ENCODE measurements at places on chromosomes 5 and 9.
A peak's percentile ranks its signal among the peaks of the same experiment; 100 is the strongest.

GRCh38 chr9:6829536-6829935, 71.8 kb downstream of the KDM4C start:
- no peaks in the 10 kb centered on the region for H3K36me3 ChIP-seq
- H3K4me1 ChIP-seq = no peaks in the 10 kb centered on the region
- H3K4me3 ChIP-seq = no peak overlapping the region
- no peak for DNase-seq
- H3K27ac ChIP-seq = no peak overlapping the region

GRCh38 chr5:147169901-147170300, 64.9 kb upstream of the STK32A start:
- no peaks in the 10 kb centered on the region for H3K36me3 ChIP-seq
- H3K4me3 ChIP-seq = no peak overlapping the region
- H3K4me1 ChIP-seq = no peaks in the 10 kb centered on the region
- no peak overlapping the region for H3K27ac ChIP-seq

DNA sequence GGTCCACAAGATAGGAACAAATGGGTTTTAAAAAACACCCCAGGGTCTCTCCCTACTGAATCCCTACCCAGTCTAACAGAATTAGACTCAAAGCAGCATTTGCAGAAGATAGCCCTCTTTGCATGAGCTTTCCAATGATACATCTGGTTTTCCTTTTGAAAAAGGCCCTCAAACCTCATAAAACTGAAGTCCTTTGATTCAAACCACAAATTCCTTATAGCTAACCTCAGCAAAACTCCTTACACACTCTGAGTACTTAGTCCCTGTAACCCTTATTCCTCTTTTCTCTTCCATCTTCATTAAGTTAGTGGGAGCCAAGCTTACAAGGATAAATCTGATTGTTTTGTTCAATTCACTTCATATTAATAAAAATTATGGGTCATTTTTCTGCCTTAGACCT, 90.5 kb upstream of the TNC start:
- no peak overlapping the region for H3K27ac ChIP-seq
- no peak for DNase-seq
- peaks cover 8% of the 10 kb centered on the region for H3K4me1 ChIP-seq
- no peaks in the 10 kb centered on the region for H3K27me3 ChIP-seq
- no peak overlapping the region for H3K4me3 ChIP-seq

DNA sequence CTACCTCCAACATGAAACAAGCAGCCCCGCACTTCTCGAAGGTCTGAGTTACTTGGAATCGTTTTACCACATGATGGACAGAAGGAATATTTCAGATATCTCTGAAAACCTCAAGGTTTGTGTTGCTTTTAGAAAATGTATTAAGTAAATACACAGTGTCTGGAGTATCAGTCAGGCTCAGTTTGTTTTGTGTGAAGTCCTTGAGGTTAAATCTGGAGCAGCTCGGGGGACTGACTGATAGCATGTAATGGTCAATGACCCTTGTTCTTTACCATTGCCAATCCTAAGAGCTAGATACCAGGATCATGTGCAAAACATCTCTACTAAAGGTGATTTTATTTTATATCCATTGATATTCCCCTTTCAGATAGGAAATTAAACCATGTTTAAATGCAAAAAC, 26.9 kb upstream of the LNPEP start:
- no peak overlapping the region for H3K4me3 ChIP-seq
- no peaks in the 10 kb centered on the region for H3K4me1 ChIP-seq
- no peak overlapping the region for H3K27ac ChIP-seq
- DNase-seq = no peak
- no peaks in the 10 kb centered on the region for H3K36me3 ChIP-seq

DNA sequence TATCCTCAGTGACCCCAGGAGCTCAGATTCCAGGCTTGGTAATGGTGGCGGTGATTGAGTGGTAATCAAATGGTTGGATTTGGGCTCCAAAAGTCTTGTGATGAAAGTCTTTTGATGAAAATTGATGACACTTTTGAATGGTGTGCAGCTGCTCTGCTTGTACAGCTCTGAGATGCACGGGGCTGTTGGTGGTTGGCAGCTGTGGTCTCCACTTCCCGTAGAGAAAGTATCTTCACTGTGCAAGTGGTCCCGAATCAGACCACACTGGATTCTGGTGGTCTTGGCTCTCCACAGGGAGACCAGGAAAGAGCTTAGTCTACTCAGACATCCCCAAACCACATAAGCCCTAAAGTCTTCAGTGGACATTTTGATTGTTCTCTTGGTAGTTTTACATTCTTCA, 96.6 kb downstream of the MARCHF11 start:
- DNase-seq = no peak
- no peaks in the 10 kb centered on the region for H3K27me3 ChIP-seq
- no peak overlapping the region for H3K4me3 ChIP-seq
- H3K4me1 ChIP-seq = no peaks in the 10 kb centered on the region
- H3K36me3 ChIP-seq = no peaks in the 10 kb centered on the region

DNA sequence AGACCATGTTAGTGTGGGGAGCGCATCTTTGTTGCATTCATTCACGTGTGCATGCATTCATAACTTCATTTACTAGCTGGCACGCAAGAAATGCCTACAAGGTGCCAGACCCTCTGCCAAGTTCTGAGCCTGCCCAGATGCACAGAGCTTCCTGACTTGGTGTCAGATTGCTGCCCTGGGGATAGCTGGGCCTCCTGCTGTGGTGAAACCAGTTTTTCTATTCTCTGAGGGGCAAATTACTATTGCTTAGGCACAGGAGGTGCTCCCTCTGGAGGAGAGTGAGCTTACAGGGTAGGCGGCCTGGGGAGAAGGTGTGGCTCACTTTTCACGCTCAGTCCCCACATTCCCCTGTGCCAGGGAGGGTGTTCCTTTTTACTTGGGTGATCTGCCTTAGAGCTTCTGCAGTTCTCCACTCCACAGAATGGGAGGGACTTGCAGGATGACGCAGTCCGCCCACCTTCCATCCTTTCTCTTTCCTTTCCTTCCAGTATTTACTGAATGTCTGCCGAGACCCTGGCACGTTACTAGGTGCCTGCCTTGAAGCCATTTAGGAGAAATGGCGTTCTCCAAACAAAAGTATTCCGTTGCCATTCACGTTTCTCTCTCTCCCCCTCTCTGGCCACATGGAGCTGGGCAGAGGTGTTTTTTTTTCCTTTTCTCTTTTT, 27.9 kb upstream of the CTNNA1 start:
- H3K4me1 ChIP-seq = peaks cover 34% of the 10 kb centered on the region
- H3K36me3 ChIP-seq = no peaks in the 10 kb centered on the region
- DNase-seq = peak; percentile 93
- H3K27me3 ChIP-seq = no peaks in the 10 kb centered on the region
- peak overlapping the region; percentile 94 for H3K27ac ChIP-seq
- no peak overlapping the region for H3K4me3 ChIP-seq

GRCh38 chr5:55897905-55898304, 46.7 kb downstream of the IL31RA start:
- no peaks in the 10 kb centered on the region for H3K27me3 ChIP-seq
- no peak for DNase-seq
- no peak overlapping the region for H3K4me3 ChIP-seq
- no peaks in the 10 kb centered on the region for H3K4me1 ChIP-seq

GRCh38 chr9:93268551-93269314, 84.8 kb downstream of the WNK2 start:
- H3K4me3 ChIP-seq = no peak overlapping the region
- H3K36me3 ChIP-seq = peaks cover 3% of the 10 kb centered on the region
- H3K4me1 ChIP-seq = no peaks in the 10 kb centered on the region

GRCh38 chr5:157542282-157543000, 33.1 kb downstream of the ADAM19 start:
- DNase-seq = no peak
- no peaks in the 10 kb centered on the region for H3K27me3 ChIP-seq
- no peak overlapping the region for H3K4me3 ChIP-seq
- peaks cover 4% of the 10 kb centered on the region for H3K4me1 ChIP-seq
- no peaks in the 10 kb centered on the region for H3K36me3 ChIP-seq

DNA sequence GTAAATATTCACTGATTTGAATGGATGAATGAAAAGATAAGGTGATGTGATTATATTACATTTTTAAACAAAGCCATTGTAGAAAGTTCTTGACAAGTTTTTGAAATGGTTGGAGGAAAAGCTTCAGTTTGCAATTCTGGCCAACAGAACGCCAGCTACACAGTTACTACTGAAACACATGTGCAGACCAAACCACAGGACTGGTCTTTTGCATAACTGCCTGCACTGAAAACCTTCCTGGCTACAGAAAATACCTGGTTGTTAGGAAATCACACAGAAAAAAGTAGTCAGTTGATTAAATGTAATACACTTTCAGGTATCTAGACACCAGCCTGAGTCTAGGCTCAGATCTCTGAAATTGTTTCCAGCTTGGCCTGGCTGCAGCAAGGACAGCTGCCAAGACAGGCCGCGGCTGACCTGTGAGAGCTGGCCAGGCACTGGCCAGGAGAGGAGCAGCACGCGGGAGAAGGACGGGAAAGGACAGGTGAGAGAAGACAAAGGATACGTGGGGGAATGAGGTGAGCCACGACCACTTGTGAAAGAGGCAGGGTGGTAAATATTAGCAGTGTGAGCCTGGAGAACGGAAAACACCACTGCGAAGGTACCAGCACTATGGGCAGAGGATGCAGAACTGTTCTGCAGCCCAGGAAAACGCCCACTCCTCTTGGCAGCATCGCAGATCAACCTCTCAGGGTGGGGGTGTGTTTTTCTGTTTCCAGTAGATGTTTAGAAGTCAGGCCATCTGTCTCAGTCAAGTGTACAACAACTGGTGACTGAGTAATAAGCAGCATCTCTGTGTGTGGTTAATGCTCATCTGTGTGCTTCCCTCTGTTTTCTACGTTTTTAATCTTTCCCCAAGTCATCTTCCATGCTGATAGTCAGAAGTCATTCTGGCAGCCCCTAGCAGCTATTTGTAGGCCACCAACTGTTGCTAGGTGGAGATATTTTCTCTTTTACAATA, 137.4 kb downstream of the SCAMP1 start:
- no peaks in the 10 kb centered on the region for H3K27me3 ChIP-seq
- H3K4me3 ChIP-seq = no peak overlapping the region
- no peaks in the 10 kb centered on the region for H3K36me3 ChIP-seq
- DNase-seq = no peak
- 0 out of 2 replicates have a peak overlapping the region, but pooled peaks have one; percentile 91 for H3K27ac ChIP-seq
